ENCODE measurements at places on chromosomes 4 and X.

- no peak for DNase-seq
Measured at GRCh38 chr4:5921981-5922380, 29.1 kb upstream of the CRMP1 start.

- no peak for DNase-seq
Measured at GRCh38 chr4:53484911-53485657, 106.2 kb downstream of the LNX1 start.

- no peak for DNase-seq
Measured at GRCh38 chr4:138609943-138610350, 367.8 kb upstream of the SLC7A11 start.

GRCh38 chrX:68824152-68824433, 4.7 kb upstream of the EFNB1 start:
- DNase-seq: no peak

DNA sequence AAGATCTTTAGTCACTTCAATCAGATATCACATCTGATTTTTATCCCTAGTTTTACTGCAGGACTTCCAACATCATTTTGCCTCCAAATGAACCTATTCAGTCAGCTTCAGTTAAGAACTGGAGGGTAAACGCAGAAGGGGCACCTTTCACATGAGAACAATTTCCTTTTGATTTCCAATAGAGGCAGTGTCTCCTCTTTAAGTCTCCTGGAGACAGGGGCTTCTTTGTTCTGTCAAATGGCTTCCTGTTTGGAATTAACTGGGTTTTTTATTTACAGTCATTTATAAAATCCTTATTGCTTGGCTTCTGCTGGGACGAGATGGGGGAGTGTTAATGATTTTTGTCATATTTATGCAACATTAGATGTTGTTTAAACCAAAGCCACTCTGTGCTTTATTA, 164.0 kb downstream of the STK32B start:
- DNase-seq: no peak

- peak; percentile 27 for DNase-seq
Measured at GRCh38 chr4:95095348-95095974, 337.7 kb downstream of the BMPR1B start.

- no peak for DNase-seq
Measured at GRCh38 chrX:619451-619811, 11.2 kb upstream of the SHOX start.

GRCh38 chr4:174686826-174687225, 142.2 kb downstream of the GLRA3 start:
- DNase-seq: no peak

DNA sequence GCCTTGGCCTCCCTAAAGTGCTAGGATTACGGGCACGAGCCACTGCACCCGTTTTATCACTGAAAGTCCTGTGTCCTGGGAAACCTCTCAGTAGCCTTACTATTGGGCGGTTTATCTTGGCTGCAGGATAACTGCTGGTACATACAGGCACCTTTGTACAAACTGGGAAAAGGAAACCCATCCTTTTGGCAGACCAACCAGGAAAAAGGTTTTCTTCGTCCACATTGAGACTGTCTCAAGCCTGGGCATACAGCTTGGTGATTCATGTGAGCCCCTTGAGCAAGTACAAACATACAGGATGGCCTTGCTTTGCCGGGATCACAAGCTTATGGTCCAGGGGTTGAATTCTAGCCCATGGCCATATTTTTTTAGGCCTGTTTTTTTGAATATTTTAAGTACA, 32.8 kb downstream of the RWDD4 start:
- no peak for DNase-seq

DNA sequence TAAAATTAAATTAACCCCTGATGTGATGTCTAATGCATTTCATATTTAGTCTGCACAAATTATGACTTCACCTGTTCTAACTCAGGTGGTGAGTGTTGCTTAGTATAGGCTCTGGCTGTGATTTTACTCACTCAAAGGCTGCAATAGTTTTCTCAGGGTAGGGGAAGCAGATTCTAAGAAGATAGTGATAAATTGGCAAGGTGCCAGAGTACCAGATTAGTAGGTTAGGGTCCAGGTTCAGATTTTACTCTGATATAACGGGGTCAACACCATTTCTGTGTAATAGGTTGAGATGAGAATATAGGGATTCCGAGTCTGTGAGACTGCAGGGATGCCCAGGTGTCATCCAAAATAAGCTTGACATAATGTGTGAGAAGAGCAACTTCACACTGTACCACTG, 1049.6 kb downstream of the STIM2 start:
- DNase-seq: no peak

GRCh38 chr4:16583764-16584163, 314.7 kb downstream of the LDB2 start:
- no peak for DNase-seq

DNA sequence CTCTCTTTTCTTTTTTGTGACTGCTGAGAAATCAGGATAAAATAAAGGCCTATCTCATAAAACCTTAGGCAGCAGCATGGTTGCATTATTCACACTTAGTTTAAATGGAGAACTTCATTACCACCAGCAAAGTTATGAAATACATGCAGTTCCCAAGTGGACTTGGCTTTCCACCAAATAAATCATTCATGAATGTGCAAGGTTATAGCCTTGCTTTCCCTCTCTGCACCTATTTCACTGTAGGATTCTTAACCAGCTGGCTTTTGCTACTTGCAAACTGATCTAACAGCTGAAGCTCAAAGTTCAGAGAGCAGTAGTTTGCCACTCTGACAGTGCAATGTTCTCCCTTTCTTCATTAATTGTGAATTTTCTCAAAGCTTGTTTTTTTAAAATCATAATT, 140.1 kb upstream of the SMIM31 start:
- no peak for DNase-seq

GRCh38 chr4:159016593-159017024, 86.3 kb upstream of the RAPGEF2 start:
- DNase-seq: no peak

DNA sequence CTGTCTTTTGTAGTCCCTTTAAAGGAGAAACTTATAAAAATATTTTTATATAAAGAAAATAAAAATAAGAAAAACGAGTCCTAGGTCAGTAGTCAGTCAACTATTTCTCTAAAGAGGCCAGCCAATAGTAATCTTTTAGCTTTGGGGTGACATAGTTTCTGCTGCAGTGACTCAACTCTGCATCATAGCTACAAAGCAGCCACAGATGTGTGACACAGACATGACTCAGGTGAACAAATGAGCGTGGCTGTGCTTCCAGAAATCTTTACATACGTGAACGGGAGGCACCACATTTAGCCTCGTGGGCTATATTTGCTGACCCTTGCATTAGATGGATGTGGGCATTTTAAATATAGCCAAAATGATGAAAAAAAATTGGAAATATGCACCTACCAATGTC, 1862.5 kb upstream of the TENM3 start:
- DNase-seq: no peak

DNA sequence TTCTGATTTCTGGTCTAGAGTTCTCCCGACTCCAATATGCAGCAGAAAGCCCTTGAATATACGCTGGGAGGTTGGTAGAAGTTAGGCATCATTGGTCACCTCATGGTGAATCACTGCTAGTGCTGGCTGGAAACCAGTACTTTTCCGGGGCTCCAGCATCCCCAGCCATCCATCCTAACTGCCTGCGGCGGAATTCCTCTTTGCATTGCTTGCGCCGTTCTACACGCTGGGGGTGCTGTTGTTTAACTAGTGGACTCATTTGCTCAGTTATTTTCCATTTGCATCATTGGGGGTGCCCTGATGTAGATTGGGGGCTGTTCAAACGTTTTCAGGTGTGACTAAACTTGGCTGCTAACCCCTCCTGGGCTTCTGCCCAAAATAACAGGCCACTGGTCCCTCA, 23.3 kb upstream of the GPR50 start:
- peak; percentile 34 for DNase-seq

DNA sequence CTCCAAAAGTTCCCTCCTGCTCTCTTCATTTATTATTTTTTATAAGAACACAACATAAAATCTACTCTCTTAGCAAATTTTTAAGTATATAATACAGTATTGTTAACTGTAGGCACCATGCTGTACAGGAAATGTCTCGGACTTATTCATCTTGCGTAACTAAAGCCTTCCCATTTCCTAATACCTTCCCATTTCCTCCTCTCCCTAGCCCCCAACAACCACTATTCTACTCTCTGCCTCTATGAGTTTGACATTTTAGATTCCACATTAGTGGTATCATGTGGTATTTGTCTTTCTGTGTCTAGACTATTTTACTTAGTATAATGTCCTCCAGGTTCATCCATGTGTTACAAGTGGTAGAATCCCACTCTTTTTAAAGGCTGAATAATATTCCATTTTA, 15.8 kb upstream of the SYTL4 start:
- DNase-seq: no peak

DNA sequence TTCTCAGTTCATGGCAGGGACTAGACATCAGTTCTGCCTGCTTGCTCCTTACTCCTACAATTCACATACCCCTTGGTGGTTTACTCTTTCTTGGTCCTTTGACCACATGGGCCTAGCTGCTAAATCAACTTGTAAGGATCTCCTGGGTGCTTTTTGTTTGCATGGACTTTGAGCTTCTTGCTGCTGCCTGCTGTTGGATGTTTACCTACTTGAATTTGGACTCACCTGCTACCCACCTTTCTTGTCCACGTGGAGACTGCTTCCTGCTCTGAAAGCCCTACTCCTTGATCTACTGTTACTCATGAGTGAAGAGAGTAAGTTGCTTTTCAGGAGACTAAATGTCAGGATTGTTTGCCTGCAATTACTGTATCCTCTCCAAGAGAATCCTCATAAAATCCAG, 15.2 kb upstream of the ARHGAP24 start:
- no peak for DNase-seq

- peak; percentile 77 for DNase-seq
Measured at GRCh38 chr4:55078987-55079386, 46.4 kb downstream of the KDR start.
